Endothelial cell of umbilical vein (primary cell): ENCODE measurements at places on chromosomes 11 and 22. TPM values are rescaled to one million over a fixed set of nuclear protein-coding genes. Genes with fewer than 3 reads are reported as not detected.

Gene HPX
- 1.3 and 2.1 TPM in 2 replicates for total RNA-seq

Gene TRIM49B
- total RNA-seq, result not detected in 2 replicates

Gene ENTHD1
- not detected in 2 replicates for total RNA-seq

Gene SVIP
- 69.5 and 70.5 TPM in 2 replicates for total RNA-seq

Gene SLC22A8
- total RNA-seq, result not detected in 2 replicates

Gene RELA
- total RNA-seq, result 105 and 106 TPM in 2 replicates

Gene OR5A1
- not detected in 2 replicates for total RNA-seq

Gene APOA5
- total RNA-seq, result not detected in 2 replicates

Gene SPDYC
- not detected in 2 replicates for total RNA-seq

Gene POTEH
- not detected in 2 replicates for total RNA-seq

Gene HTATIP2
- total RNA-seq, result 54.4 and 57.6 TPM in 2 replicates

Gene HBB
- total RNA-seq, result not detected in 2 replicates

Gene SCUBE2
- 1.6 and 3.5 TPM in 2 replicates for total RNA-seq

Gene MICAL3
- 63.4 and 63.7 TPM in 2 replicates for total RNA-seq

Gene PRODH
- not detected in 2 replicates for total RNA-seq

Gene HPS4
- total RNA-seq, result 29.7 and 34.9 TPM in 2 replicates

Gene LRRC55
- not detected in 2 replicates for total RNA-seq

Gene SMTNL1
- not detected in 2 replicates for total RNA-seq

Gene TRIM64C
- not detected in 2 replicates for total RNA-seq

Gene B4GALNT4
- 5.2 and 9.6 TPM in 2 replicates for total RNA-seq

Gene SOX6
- total RNA-seq, result 0.14 and 3.7 TPM in 2 replicates

Gene ANO9
- 0.12 TPM in 1 of 2 replicates, not detected in the other for total RNA-seq

Gene CHRM4
- total RNA-seq, result 0.22 TPM in 1 of 2 replicates, not detected in the other

Gene SUSD2
- total RNA-seq, result 0.18 and 0.27 TPM in 2 replicates

Gene MFRP
- total RNA-seq, result not detected in 2 replicates

Gene PRG3
- not detected in 2 replicates for total RNA-seq

Gene DEUP1
- not detected in 2 replicates for total RNA-seq

Gene GPR83
- total RNA-seq, result not detected in 2 replicates

Gene FAM227A
- total RNA-seq, result 1.4 and 1.9 TPM in 2 replicates

Gene CD3D
- not detected in 2 replicates for total RNA-seq

Gene PDGFB
- 240 and 273 TPM in 2 replicates for total RNA-seq

Gene MCAM
- 1,012 and 1,027 TPM in 2 replicates for total RNA-seq

Gene OR8H1
- not detected in 2 replicates for total RNA-seq

Gene GAB4
- total RNA-seq, result not detected in 2 replicates

Gene TMEM25
- 18.9 and 20.4 TPM in 2 replicates for total RNA-seq

Gene EHF
- total RNA-seq, result not detected in 2 replicates

Gene NAALAD2
- total RNA-seq, result 1.1 and 1.8 TPM in 2 replicates

Gene MS4A6E
- total RNA-seq, result not detected in 2 replicates

Gene TUBA8
- 4.0 and 6.9 TPM in 2 replicates for total RNA-seq

Gene SCGB1D2
- total RNA-seq, result not detected in 2 replicates

Gene CCDC73
- total RNA-seq, result not detected in 2 replicates

Gene SORL1
- total RNA-seq, result 0.16 and 0.31 TPM in 2 replicates

Gene CELF1
- 113 and 120 TPM in 2 replicates for total RNA-seq

Gene GSTT2B
- total RNA-seq, result 4.0 and 33.6 TPM in 2 replicates

Gene IGLL5
- total RNA-seq, result not detected in 2 replicates

Gene KCNJ4
- not detected in 2 replicates for total RNA-seq

Gene PGM2L1
- 24.7 and 31.4 TPM in 2 replicates for total RNA-seq
